ENCODE measurements at places on chromosomes 5 and 9. TPM values are rescaled to one million over a fixed set of nuclear protein-coding genes. Genes with fewer than 3 reads are reported as not detected.

MYMK gene
- not detected for total RNA-seq

PCDHGB1 gene
- not detected for total RNA-seq

PDZD2 gene
- total RNA-seq, result not detected

ARL14EPL gene
- total RNA-seq, result not detected

NOXA1 gene
- 0.40 TPM for total RNA-seq

TPPP gene
- 0.29 TPM for total RNA-seq

HSPB3 gene
- not detected for total RNA-seq
